ENCODE measurements at places on chromosomes 2 and 18. TPM values are rescaled to one million over a fixed set of nuclear protein-coding genes. Genes with fewer than 3 reads are reported as not detected.
A peak's percentile ranks its signal among the peaks of the same experiment; 100 is the strongest.

The KCNE4 gene
- 0.58 TPM for total RNA-seq

The TUBA3E gene
- not detected for total RNA-seq

The CCDC74A gene
- 3.7 TPM for total RNA-seq

The EVA1A gene
- 1.3 TPM for total RNA-seq

The ALPI gene
- total RNA-seq = 1.4 TPM

The MYO5B gene
- 54.5 TPM for total RNA-seq

The KHK gene
- total RNA-seq = 3.3 TPM

The GREB1L gene
- total RNA-seq = 77.6 TPM

DNA sequence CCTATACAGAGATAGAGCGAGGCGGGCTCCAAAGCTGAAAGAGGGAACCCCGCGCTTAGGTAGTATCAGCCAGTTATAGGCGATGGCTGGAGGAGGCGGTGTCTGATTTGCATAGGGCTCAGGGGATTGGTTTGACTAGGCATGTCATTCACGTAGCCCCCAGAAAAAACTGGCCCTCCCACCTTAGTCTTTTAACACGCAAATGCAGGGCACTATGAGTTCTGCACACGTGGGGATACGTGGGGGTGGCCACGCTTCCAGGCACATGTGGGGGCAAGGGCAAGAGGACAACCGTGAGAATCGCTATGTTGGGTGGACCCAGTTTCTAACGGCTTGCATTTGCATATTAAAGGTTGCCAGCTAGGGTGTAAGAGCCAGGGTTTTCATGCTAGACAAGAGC lies 56.7 kb upstream of the MSTN start:
- no peaks in the 10 kb centered on the region for H3K27me3 ChIP-seq
- no peaks in the 10 kb centered on the region for H3K4me1 ChIP-seq
- no peak overlapping the region for H3K27ac ChIP-seq
- H3K36me3 ChIP-seq = no peaks in the 10 kb centered on the region

GRCh38 chr2:158115202-158115767 lies 13.6 kb downstream of the UPP2 start:
- no peak for DNase-seq
- no peaks in the 10 kb centered on the region for H3K36me3 ChIP-seq
- no peaks in the 10 kb centered on the region for H3K4me1 ChIP-seq
- H3K4me3 ChIP-seq = no peak overlapping the region

GRCh38 chr2:152097801-152098495 lies 896 bp downstream of the CACNB4 start:
- H3K27me3 ChIP-seq = peaks cover 45% of the 10 kb centered on the region
- peak overlapping the region; percentile 76 for H3K4me3 ChIP-seq
- peak; percentile 63 for DNase-seq
- H3K4me1 ChIP-seq = peaks cover 20% of the 10 kb centered on the region
- peak overlapping the region; percentile 58 for H3K27ac ChIP-seq

DNA sequence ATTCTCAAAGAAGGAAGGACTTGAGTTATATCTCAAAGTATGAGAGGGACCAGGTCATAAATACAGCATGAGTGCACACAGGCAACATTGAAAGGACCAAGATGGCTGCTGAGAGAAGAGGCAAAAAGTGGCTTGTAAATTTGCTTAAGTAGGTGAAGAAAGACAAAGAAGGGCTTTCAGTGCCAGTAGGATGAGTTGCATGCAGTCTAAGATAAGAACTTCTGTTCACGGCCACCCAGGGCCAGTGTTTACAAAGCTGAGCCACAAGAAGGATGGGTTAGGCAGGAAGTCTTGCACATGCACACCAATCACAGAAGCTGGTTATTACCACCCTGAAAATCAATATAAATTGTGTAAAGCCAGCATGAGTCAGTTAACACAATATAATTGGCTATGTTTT lies 3.1 kb upstream of the ABCB11 start:
- peak; percentile 35 for DNase-seq
- no peaks in the 10 kb centered on the region for H3K36me3 ChIP-seq
- no peak overlapping the region for H3K4me3 ChIP-seq
- no peaks in the 10 kb centered on the region for H3K27me3 ChIP-seq
- H3K4me1 ChIP-seq = no peaks in the 10 kb centered on the region

GRCh38 chr18:51135364-51135763 lies 62.1 kb downstream of the MEX3C start:
- H3K4me3 ChIP-seq = no peak overlapping the region
- H3K36me3 ChIP-seq = no peaks in the 10 kb centered on the region
- H3K4me1 ChIP-seq = no peaks in the 10 kb centered on the region
- no peak overlapping the region for H3K27ac ChIP-seq
- H3K27me3 ChIP-seq = no peaks in the 10 kb centered on the region

DNA sequence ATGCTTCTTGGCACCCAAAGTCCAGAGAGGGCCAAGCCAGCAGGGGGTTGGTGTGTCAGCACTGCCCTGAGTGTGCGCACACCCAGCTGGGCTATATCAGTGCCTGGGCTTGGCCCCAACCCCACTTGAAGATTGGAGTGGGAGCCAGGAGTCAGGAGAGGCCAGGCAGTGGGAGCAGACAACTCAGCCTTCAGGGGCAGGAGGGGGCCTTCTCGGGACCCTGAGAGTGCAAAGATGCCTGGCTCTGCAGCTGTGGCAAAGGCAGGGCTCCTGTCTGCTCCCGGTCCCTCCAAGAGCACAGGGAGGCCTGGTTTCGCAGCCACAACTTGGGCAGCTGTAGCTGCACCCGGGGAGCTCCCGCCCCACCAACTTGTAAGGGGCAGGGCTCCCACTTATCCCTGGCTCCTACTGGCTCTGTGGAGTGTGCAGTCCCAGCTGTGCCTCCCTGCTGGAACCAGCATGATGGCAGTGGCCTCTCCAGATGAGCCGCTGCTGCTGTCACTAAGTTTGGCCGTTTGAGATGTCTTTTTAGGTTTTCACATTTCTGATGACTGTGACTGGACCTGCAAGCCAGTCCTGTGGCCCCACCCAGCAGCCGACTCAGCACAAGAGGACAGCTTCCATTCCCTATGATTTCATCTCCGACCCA lies 148.8 kb upstream of the HS6ST1 start:
- no peak for DNase-seq
- H3K4me1 ChIP-seq = no peaks in the 10 kb centered on the region
- no peak overlapping the region for H3K27ac ChIP-seq
- no peaks in the 10 kb centered on the region for H3K27me3 ChIP-seq
- no peak overlapping the region for H3K4me3 ChIP-seq

DNA sequence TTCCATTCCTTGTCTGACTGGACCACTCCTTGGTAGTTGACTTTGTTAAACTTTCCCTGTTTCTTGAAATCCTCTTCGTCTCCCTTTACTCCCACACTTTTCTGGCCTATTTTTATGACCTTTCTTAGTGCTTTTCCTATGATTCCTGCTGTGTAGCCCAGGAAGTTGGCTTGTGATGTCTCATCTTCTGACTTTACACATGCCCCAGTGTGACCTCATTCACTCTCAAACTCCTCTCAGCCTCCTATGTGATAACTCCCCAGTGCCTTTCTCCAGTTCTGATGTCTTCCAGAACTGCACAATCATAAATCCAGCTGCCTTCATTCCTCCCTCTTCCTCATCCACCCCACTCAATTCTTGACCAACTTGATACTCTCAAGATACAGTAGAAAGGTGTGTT lies 407.6 kb downstream of the TGIF1 start:
- no peaks in the 10 kb centered on the region for H3K36me3 ChIP-seq
- DNase-seq = no peak
- no peaks in the 10 kb centered on the region for H3K4me1 ChIP-seq
- no peak overlapping the region for H3K4me3 ChIP-seq

GRCh38 chr2:98734162-98734561 lies 3.2 kb upstream of the MGAT4A start:
- peak overlapping the region; percentile 33 for H3K27ac ChIP-seq
- no peaks in the 10 kb centered on the region for H3K27me3 ChIP-seq
- DNase-seq = no peak

DNA sequence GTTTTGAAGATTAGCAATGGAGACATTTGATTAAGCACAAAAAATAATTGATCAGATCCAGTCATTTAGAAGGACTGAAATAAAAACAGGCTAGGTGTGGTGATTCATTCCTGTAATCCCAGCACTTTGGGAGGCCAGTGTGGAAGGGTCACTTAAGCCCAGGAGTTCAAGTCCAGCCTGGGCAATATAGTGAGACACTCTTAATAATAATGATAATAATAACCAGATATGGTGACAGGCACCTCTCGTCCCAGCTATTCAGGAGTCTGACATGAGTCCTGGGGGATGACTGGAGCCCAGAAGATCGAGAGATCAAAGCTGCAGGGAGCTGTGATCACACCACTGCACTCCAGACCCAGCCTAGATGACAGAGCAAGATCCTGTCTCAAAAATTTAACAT lies 3.5 kb upstream of the FN1 start:
- peaks cover 21% of the 10 kb centered on the region for H3K27me3 ChIP-seq
- no peak for DNase-seq
- peaks cover 21% of the 10 kb centered on the region for H3K4me1 ChIP-seq
- no peak overlapping the region for H3K4me3 ChIP-seq
- no peaks in the 10 kb centered on the region for H3K36me3 ChIP-seq

DNA sequence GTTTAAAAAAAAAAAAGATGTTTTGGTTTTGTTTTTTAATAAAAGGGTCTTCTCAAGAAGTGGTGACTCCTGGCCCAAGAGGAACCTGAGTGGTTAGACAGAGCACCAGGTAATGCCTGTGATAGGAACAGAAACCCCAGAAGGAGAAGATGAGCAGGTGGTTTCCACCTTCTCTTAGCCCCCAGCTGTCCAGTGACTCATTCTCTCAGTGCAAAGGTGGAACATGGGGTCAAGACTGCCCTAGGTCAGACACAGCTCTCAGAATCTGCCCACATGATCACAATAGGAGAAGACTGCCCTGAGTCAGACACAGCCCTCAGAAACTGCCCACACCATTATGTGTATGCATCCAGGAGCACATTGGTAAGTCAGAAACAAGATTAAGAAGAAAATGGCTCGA lies 61.8 kb downstream of the TBC1D8 start:
- H3K36me3 ChIP-seq = peaks cover 4% of the 10 kb centered on the region
- no peak for DNase-seq
- H3K4me3 ChIP-seq = no peak overlapping the region
- peaks cover 19% of the 10 kb centered on the region for H3K4me1 ChIP-seq

DNA sequence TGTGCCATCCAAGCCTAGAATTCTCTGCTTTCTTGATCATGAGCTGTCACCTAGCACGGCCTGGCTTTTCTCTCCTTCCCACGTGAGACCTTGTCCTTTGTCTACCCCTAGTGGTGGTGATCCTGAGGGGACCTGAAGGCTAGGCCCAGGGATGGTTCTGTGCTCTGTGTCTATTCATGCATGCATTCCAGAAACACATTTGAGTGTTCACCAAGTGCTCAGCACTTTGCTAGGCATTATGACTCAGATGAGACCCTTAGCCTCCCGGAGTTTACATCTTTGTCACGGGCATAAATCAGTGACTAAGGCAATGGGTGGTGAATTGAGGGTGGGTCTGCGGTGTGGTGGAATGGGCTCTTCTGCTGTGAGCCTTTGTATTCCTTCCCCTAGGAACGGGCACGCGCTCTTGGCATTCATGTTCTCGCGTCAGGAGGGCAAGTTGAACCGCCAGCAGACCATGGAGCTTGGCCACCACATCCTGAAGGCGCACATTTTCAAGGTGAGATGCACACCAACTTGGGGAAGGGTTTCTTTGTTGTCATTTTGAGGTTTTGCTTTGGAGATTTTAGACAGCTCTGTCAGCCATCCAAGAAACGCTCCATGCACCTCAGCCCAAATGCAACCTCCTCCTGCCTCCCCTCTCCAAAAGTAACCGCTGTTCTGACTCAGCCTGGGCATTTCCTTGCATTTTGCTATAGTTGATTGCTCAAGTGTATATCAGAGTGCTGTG lies 100.9 kb downstream of the WDSUB1 start:
- H3K36me3 ChIP-seq = peaks cover 62% of the 10 kb centered on the region
- no peaks in the 10 kb centered on the region for H3K4me1 ChIP-seq
- no peaks in the 10 kb centered on the region for H3K27me3 ChIP-seq
- H3K4me3 ChIP-seq = no peak overlapping the region
- H3K27ac ChIP-seq = no peak overlapping the region
- peak; percentile 60 for DNase-seq

DNA sequence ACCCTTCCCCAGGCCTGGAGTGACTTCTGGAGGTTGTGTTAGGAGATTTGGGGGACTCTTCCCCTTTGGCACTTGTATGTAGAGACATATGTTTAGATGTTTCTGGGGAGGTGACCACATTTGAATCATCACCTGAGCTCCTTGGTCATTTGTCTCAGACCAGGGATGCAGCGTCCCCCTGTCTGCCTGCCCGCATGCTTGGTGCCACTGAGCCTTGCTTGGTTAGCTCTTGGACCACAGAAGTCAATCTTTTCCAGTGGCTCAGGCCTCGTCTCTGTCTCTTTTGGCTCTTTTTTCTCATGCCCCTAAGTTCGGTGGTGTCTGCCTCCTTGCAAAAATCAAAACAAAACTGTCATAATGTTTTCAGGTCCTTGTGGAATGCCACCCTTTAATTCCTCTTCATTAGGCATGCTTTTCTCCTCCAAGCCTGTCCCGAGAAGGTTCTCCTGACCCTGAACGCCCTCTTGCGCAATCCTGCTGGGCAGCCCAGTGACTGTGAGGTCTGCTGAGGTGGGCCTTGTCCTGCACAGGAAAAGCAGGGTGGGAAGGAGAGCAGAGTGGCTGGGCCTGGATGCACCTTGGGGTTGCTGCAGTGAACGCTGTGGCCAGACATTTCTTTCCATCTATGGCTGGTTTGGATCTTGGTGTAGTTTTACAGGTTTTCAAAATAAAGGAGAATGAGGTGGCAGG lies 24.9 kb downstream of the GLI2 start:
- H3K27ac ChIP-seq = no peak overlapping the region
- no peaks in the 10 kb centered on the region for H3K27me3 ChIP-seq
- H3K4me1 ChIP-seq = peaks cover 26% of the 10 kb centered on the region
- H3K36me3 ChIP-seq = no peaks in the 10 kb centered on the region
- DNase-seq = no peak

GRCh38 chr2:28619213-28620196 lies 123.6 kb downstream of the PLB1 start:
- H3K4me3 ChIP-seq = no peak overlapping the region
- peak overlapping the region; percentile 97 for H3K27ac ChIP-seq
- H3K4me1 ChIP-seq = peaks cover 84% of the 10 kb centered on the region
- no peak for DNase-seq

GRCh38 chr2:239312741-239313667 lies 87.8 kb downstream of the HDAC4 start:
- H3K4me1 ChIP-seq = peaks cover 33% of the 10 kb centered on the region
- H3K27ac ChIP-seq = peak overlapping the region; percentile 86
- no peak overlapping the region for H3K4me3 ChIP-seq

GRCh38 chr2:121907928-121908327 lies 152.5 kb downstream of the TSN start:
- no peak overlapping the region for H3K27ac ChIP-seq
- DNase-seq = no peak
- H3K4me3 ChIP-seq = no peak overlapping the region
- peaks cover 11% of the 10 kb centered on the region for H3K27me3 ChIP-seq
- H3K4me1 ChIP-seq = no peaks in the 10 kb centered on the region
